Dorsolateral prefrontal cortex (tissue), 122 donors: ENCODE measurements at places on chromosomes 7 and 10. TPM values are rescaled to one million over a fixed set of nuclear protein-coding genes. Genes with fewer than 3 reads are reported as not detected.

HOXA5 gene
- not detected for total RNA-seq

MYO3A gene
- total RNA-seq = 0.53 TPM

SHOC2 gene
- 89.3 TPM for total RNA-seq

CUL2 gene
- total RNA-seq = 44.6 TPM

H2BK1 gene
- not detected for total RNA-seq

NYAP1 gene
- 65.1 TPM for total RNA-seq

HNRNPF gene
- total RNA-seq = 52.7 TPM

SFXN4 gene
- total RNA-seq = 28.5 TPM

ZNF488 gene
- 18.5 TPM for total RNA-seq

CFAP69 gene
- total RNA-seq = 11.8 TPM

GRCh38 chr7:94664023-94664422 is 8.1 kb upstream of the SGCE start:
- no peak for DNase-seq

GRCh38 chr7:12287901-12288300 is 76.8 kb downstream of the TMEM106B start:
- DNase-seq = no peak

DNA sequence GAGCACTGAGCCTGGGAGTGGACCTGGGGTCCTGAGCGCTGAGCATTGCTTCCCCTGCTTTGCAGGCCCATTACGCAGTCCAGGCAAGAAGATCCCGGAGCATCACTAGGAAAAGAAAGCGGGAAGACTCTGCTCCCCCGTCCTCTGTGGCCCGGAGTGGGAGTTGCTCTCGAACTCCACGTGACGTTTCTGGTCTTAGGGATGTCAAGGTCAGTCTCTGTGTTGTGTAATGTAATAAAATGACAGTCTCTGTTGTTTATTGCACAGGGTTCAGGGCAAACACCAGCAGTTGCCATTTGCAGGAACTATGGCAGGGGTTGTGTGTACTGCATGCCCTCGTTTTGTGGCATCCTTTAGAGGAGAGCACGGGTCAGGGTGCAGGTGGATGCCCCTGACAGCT is 10.0 kb downstream of the IDI2 start:
- no peak for DNase-seq

- DNase-seq = no peak
Measured at GRCh38 chr7:102934239-102934638, 21.4 kb downstream of the LRRC17 start.

- no peak for DNase-seq
Measured at GRCh38 chr10:14578060-14578952, 196.4 kb downstream of the FAM107B start.

DNA sequence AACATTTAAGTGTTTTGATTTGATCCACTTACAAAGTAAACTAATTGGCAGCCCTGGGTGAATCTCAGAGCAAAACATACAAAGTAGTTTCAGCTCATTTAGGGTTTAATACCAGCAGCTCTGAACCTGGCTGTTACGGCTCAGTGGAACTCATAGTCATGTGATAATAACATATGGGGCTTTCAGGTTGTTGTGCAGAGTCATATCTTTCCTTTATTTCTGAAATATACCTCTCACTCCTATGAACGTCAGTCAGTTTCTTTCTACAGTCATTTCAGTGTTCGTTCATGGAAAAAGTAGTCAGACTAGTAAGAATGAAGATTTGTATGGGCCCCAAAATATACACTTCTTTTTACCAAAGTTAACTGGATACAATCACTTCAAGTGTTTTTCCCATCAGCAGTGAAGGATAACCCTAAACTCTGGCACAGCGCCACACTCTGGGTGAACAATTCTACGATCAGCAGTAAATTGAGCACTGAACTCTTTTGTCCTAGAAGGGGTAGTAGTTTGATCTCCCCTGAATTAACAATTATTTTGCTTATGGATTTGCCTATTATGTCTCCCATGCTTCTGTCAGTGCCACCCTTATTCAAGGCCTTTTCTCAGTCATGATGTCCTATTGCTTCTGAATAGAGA is 218.6 kb downstream of the THSD7A start:
- no peak for DNase-seq

DNA sequence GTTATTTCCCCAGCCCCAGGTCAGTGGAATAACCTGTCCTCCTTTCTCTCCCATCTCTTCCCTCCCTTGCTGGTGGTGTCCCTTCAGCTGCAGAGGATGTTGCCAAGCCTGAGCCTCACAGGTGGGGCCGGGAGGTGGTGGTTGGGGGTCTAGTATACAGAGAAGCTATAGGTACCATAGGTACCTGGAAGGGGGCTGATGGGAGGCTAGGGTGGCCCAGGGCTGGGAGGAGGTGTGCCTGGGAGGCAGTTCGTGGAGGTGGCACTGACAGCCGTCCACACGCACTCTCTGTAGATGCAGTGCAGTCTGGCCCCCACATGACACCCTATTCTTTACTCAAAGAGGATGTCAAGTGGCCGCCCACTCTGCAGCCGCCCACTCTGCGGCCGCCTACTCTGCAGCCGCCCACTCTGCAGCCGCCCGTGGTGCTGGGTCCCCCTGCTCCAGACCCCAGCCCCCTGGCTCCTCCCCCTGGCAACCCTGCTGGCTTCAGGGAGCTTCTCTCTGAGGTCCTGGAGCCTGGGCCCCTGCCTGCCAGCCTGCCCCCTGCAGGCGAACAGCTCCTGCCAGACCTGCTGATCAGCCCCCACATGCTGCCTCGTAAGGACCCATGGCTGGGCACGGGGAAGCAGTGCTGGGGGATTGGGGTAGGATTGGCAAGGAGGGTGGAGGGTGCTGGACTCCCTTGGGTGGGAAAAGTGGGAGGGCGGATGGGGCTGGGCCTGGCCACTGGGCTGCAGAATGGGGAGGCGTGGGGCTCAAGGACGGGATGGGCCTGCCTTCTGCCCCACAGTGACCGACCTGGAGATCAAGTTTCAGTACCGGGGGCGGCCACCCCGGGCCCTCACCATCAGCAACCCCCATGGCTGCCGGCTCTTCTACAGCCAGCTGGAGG is 9.5 kb downstream of the IRF5 start:
- DNase-seq = no peak

- no peak for DNase-seq
Measured at GRCh38 chr7:143418681-143419458, 10.2 kb upstream of the EPHA1 start.

GRCh38 chr10:67200913-67201564 is 275.2 kb downstream of the LRRTM3 start:
- DNase-seq = no peak

DNA sequence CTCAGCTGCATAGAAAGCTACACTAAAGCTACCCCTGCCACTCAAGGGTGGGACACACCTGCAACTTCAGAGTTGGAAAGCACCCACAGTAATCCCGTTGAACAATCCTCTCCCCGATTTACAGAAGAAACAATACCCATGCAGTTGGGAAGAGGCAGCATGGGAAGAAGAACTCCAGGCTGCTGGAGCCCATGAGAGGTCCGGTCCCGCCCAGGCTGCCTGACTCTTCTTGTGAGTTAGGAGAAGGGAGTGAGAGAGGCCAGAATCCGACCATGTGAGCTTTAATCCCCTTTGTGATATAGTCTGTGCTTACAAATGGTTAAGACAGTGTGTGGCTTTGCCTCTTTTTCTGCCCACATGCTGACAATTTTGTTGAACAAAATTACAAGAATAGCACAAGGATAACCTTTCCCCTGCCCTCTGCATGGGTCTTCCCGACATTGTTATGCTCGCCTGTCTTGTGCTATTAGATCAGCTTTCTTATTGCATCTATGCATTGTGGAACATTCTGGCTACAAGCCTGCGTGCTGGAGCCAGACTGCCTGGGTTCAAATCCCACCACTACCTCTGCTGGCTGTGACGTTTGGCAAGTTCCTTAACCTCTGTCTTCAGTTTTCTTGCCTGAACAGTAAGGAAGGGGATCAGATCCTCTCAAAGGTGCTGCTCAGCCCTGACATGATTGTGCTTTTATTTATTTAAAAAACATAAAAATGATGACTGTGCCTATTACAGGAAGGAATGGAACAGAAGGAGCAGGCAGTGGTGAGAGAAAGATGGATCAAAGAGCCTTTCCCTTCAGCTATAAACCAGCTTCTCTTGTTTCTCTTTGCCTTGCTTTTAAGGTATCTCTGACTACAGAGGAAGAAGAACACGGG is 56.0 kb downstream of the BPGM start:
- no peak for DNase-seq

GRCh38 chr10:112115781-112116385 is 67.7 kb downstream of the GPAM start:
- DNase-seq = no peak

- no peak for DNase-seq
Measured at GRCh38 chr10:58529077-58529728, 16.5 kb downstream of the BICC1 start.

GRCh38 chr7:134075799-134076198 is 51.3 kb upstream of the LRGUK start:
- no peak for DNase-seq

GRCh38 chr7:78296644-78297371 is 498.2 kb downstream of the PHTF2 start:
- no peak for DNase-seq

DNA sequence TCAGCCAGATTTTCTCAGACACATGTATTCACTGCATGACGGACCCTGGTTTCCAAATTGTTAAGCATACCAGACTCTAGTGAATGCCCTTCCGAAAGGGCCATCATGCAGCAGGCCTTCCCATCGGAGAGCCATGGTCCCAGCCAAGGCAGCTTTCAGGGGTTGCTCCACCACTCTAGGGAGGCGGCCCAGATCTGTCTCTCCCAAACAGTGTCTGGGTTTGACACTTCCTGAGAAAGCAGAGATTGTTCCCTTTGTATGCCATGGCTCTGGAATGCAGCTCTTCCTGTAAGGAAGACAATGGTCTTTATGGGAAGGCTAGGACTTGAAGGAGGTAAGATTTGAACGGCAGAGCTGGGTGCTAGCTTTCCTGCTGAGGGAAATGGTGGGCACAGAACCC is 178.8 kb upstream of the BMPER start:
- no peak for DNase-seq

GRCh38 chr10:62582804-62583208 is 208.6 kb downstream of the ZNF365 start:
- DNase-seq = no peak

DNA sequence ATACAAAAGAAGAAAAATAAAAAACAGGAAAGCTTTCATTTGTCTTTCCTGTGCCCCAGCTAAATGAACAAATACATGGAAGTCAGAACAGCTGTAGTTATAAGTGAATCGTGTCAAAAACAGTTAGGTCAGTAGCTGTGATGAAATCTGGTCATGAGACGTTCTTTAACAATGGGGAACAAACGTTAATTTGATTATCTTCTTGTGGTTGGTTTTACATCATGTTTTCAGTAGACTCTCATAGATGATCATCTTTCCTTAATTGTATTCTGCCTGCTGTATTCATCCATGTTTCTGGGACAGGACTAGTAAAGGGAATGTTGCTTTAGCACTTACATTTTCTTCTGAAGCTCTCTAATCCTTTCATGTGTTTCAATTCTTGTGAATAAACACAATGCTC is 97.0 kb downstream of the PCLO start:
- DNase-seq = no peak

DNA sequence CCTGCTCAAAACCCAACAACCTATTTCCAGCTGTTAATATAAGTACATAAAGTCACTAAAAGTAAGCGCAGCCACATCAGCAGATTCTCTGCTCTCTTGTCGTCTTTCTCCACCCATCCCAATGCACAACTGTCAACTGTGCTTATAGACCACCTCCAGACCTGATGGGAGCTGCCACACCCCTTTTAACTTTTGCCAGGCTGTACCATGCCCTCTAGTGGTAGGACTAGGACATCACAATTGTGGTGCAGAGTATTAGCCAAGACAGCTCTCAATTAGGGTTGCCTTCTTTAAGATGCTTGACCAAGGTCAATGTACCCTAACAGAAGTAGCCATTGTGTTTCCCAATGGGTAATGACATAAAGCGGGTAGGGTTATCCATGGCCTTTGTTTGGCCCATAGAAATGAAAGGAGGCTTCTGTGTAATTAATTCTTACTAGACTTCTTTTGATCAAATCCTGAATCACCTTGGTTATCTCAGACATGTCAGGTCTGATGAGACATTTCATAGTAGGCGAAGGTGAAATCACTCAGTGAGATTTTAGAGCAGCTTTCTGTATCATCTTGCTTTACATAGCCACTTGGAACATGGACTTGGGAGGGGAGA is 68.1 kb downstream of the SCRN1 start:
- DNase-seq = no peak

GRCh38 chr7:116689790-116690259 is 17.8 kb downstream of the MET start:
- DNase-seq = no peak

DNA sequence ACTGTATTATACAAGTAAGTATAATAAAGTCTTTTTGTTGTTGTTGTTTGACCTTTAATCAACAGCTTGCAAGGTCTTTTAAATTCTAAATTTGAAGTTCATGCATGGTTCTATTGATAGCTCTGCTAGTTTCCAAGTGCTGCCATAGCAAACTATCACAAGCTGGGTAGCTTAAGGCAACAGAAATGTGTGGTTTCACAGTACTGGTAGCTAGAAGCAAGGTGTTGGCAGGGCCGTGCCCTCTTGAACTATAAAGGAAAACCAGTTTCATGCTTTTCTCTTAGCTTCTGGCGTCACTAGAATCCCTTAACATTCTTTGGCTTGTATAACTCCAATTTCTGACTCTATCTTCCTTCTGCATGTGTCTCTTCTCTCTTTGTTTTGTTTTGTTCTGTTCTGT is 1021.9 kb upstream of the AUTS2 start:
- no peak for DNase-seq
